Natural killer cell treated with Interleukin-12 subunit alpha and Interleukin-12 subunit beta and Interleukin-15 and Interleukin-18, amount 100 ng/mL, for 72 hours (primary cell): ENCODE measurements at places on chromosomes 4 and X.

DNA sequence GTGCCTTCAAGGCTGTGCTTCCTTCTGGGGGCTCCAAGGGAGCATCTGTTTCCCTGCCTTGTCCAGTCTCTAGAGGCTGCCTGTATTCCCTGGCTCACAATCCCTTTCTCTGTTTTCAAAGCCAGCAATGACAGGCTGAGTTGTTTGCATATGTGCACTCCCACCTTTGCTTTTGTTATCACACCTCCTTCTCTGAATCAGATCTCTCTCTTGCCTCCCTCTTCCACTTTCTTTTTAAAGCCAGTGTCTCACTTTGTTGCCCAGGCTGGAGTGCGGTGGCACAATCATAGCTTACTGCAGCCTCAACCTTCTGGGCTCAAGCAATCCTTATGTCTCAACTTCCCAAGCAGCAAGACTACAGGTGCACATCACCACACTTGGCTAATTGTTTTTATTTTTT, 37.1 kb upstream of the LEF1 start:
- DNase-seq: no peak

GRCh38 chr4:15558561-15558960, 88.9 kb downstream of the CC2D2A start:
- no peak for DNase-seq

DNA sequence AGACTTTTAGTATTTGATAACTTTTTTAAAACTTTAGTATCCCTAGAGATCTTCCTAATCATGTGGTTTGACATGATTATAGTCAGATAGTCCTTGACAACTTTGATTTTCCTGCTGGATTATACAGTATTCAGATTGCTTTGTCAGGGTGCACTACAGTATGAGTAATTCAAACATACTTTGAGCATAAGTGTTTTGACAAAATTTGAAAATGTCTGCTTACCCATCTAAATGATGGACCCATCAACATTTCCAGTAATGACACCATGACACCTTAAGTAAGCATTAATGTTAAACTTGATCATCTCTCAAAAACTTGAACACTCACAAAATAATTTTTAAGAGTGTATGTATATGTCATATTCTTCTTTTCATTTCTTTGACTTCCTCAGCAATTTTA, 514.5 kb upstream of the SMIM31 start:
- DNase-seq: no peak

DNA sequence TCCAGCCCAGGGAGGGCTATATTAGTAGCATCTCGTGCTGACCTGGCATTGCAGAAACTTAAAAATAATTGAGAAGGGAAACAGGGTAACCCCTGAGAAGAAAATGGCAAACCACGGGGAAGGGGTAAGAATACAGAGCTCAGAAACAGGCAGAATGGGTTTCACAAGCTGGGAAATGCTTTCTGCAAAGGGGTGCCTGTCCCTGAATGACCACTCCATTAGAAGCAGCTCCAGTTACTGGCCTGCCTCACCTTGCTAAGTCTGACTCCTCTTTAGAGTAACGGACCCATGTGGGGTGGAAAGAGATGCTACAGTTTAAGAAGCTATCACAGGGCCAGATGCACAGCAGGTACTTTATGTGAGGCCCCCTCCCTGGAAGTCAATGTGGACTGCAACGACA, 2.5 kb downstream of the WDR1 start:
- no peak for DNase-seq

GRCh38 chr4:37892641-37893040, 1.8 kb downstream of the TBC1D1 start:
- DNase-seq: no peak

- no peak for DNase-seq
Measured at GRCh38 chr4:80521438-80521837, 185.9 kb downstream of the CFAP299 start.

DNA sequence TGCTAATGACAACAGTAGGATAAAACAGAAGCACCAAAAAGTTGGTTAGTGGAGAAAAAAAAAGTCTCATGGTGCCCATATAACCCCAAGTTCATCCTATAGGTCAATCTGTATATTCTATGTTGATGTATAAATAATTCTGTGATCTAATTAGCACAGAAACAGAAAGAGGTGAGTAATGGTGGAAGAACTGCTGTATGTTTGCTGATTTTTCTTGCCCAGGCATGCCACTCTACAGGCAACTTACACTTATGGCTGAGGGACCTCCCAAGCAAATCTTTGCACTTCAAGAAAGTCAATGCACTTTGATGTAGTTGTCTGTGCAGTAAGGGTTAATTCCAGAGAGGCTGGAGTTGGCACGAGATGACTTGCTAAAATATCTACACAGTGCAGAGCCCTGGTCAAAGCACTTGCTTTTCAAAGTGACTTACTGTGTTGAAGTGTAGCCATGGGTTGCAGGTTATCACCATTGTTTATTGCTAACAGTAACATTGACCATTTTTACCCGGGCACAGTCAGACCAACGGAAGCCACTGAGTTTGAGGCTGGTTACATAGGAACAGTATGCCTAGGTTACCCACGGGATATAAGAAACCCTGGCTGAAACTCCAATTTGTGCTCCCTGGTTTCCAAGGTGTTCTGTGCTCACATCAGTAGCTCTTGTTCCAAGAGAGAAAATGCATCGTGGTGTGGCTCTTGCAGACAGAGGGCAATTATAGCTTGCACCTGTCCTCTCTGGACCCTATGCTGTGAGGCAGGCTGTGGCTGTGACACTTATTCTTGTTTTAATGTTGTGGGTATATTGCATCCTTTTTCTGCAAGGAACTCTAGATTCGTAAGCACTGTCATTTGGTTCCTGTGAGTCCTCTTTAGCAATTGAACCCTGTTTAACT, 141.3 kb upstream of the FTHL17 start:
- DNase-seq: no peak

DNA sequence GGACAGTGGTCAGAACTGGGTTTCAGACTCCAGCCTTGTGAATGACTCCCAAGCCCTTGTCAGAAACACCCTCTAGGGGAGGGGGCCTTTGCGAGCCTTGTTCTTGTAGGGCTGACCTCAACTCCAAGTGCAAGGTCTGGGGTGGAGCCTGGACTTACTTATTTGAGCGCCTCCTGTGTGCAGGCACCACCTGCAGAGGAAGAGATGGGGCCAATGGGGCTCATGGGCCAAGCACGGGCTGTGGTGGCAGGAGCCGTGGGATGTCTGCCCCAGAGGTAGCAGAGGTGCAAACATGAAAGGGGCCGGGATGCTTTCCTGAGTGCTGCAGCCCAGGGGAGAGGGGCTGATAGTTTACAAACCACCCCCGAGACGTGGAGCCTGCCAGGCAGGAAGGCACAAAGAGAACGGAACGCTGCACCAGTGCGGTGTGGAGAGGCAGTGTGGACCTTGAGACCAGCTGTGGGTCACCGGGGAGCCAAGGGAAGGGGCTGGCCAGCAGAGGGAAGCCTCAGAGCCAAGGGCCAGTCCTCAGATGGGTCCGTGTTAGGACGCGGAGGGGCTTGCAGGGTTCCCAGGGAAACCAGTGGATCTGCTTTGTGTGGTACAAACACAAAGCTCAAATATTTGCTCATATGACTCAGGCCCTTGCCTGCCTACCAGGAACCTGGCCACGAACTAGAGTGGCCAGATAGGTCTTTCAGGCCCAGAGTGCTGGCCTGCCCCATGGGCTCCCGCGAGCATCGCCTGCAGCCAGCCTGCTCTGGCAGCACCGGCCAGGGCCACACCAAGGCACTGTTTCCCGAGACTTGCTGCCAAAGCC, 8.7 kb upstream of the TADA2B start:
- no peak for DNase-seq

DNA sequence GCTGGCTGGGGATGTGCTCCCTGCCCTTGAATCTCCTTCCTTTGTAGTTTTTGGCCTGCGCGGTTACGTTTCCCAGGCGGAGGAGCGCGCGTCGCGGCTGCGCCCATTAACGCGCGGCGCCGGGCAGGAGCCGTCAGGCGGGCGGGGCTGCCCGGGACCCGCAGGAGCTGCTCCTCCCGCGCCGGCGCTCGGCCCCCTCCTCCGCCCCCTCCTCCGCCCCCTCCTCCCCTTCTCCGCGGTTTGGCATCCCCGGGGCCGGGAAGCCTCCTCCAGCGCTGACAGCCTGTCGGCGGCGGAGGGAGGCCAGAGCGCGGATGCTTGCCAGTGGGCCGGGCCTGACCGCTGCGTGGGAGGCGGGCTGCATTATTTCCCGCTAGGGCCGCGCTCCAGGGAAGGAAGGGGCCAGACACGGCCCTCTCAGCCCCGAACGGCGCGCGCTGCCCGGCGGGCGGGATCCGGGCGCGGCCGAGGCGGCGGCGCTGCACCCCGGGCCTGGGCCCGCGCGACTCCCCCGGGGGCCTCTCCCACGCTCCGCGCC, at the start of gene DCLK2:
Gene DCLK2, plus strand, starts transcription at position 405 of the 538 bp plus-strand sequence. CDS start 583 bp downstream, outside the sequence.
- DNase-seq: peak; percentile 61

DNA sequence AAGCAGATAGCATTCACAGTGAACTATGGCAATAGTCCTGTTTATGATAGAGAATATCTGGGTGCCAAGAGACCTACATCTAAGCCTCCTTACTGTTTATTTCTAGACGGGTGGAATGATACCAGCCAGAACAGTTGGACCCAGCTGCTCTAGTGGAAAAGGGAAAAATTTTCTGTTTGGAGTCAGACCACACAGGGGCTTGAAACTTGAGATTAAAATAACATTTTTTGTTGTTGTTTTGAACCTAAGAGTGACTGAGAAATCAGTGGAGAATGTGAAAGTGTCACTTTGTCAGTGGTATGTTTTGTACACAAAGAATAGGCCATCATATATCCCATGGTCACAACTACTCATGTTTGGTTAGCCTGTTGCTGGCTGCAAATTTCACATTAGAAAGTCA, 105.7 kb downstream of the AGTR2 start:
- no peak for DNase-seq

DNA sequence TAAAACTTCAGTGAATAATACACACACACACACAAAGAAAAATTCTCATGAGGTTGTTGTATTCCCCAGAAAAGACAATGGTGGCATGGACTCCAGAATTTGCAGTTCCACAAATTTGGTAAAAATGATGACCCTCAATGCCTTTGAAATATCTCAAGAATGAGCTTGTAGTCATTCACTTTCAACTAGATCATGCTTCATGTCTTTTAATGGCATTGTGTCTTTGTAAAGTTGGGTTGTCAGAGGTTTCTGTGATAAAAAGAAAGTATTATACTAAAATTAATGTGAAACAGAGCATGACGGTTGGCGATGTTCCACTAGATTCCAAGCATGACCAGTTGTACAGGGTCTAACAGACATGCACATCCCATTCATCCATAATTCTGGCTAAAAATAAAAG, 685.0 kb upstream of the FRG1 start:
- DNase-seq: no peak

GRCh38 chr4:59960143-59960542, 1240.0 kb upstream of the ADGRL3 start:
- DNase-seq: no peak

DNA sequence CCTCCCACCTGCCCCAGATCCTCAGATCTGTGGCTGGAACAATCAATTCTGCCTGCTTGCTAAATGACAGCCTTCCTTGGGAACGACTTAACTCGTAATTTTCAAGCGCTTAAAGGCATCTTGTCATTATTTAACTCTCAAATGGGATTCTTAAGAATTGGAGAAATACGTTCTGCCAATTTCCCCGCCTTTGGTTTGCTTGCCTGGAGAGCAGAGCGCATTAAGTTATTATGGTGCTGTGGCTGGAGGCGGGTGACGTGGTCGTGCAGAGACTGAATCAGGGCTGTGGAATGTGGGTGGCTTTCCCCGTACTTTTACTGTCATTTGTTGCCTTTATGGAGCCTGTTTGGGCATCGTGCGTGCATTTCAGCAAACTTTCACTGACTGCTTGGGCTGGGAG, 78.9 kb upstream of the PSAPL1 start:
- no peak for DNase-seq

DNA sequence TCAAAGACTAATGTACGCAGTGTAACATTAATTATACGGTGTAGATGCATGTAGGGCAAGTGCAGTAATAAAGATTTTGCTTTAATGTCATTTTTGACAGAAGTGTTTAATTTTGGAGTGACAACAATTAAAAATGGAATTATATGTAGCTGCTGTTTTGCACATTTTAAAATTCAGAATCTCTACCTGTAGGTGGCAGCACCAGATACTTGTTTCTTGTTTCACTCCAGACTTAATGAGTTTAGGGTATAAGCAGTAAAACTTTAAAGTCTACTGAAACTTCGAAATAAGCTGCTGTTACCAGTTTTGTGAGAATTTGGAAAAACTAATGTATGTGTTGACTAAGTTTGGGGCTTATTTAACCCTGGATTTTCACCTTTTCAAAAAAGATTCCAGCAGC, 144.9 kb downstream of the POLA1 start:
- no peak for DNase-seq

DNA sequence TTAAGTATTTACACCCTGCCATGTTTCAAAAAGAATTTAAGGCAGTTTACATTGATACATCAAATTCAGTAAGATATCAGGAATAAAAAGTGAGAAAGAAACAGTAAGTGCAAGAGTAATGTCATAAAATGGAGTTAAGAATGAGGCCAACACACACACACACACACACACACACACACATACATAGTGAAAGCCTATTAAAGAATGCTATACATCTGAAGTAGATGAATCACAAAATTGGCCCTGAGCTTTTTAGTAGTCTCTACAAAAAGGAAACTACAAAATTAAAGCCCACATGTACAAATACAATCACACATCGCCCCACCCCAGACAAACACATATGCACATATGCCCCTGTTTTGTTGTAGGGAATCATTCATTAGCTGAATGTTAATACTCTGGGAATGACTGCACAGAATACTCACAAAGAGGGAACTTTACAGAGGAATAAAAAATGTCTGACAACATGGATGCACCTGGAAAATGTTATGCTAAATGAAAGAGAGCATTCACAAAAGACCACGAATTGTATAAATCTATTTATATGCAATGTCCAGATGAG, 428.8 kb downstream of the IL15 start:
- DNase-seq: no peak

GRCh38 chr4:22500128-22500611, 15.7 kb downstream of the ADGRA3 start:
- DNase-seq: no peak

- DNase-seq: no peak
Measured at GRCh38 chr4:123786920-123787319, 390.3 kb downstream of the SPRY1 start.

DNA sequence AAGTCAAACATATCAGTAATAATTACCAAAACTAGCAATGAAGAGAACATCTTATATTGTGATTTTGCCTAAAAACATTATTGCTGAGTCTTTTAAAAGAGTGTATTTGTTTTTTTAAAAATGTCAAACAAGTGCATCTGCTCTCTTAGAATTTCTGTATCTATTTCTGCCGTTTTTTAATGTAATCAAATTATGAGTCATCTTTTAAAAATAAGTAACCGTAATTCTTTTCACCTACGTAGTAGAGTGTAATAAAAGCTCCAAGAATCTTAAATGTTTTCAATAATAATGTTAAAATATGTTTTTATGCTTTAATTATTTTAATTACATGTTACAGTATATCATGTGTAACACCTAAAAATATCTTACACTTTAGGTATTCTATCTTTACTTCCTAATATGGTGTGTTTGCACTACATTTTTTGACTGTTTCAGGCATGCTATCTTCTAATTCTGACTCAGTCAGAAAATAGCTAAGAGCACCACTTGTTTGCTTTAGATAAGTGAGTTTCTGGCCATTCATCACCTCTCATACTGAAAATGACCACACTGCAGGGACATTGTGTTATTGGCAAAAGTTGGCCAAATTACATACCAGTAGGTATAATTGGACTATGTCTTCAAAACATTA, 368.5 kb downstream of the PCDH7 start:
- no peak for DNase-seq

GRCh38 chr4:138910914-138911336, 104.7 kb upstream of the NOCT start:
- DNase-seq: no peak
